Melanocyte of skin (primary cell): ENCODE measurements at places on chromosomes 11 and 22. TPM values are rescaled to one million over a fixed set of nuclear protein-coding genes. Genes with fewer than 3 reads are reported as not detected.

The MYO7A gene
- under 0.01 TPM in 2 replicates for total RNA-seq

The MIEF1 gene
- 29.0 and 35.8 TPM in 2 replicates for total RNA-seq

The TIMM10B gene
- total RNA-seq, result 63.2 and 65.9 TPM in 2 replicates

The UPB1 gene
- not detected in 2 replicates for total RNA-seq

The FAM227A gene
- 1.7 and 1.9 TPM in 2 replicates for total RNA-seq

The OR8G1 gene
- total RNA-seq, result not detected in 2 replicates

The ASRGL1 gene
- total RNA-seq, result 4.3 and 4.5 TPM in 2 replicates

The RCE1 gene
- total RNA-seq, result 17.4 and 18.3 TPM in 2 replicates

The APOA1 gene
- not detected in 2 replicates for total RNA-seq

The TMEM25 gene
- total RNA-seq, result 8.0 and 10.3 TPM in 2 replicates

The ARHGAP32 gene
- total RNA-seq, result 16.3 and 21.4 TPM in 2 replicates
